ENCODE measurements at places on chromosomes 12 and 14.

- DNase-seq = no peak
These were observed 68.9 kb upstream of the USP44 start for GRCh38 chr12:95620171-95620570.

DNA sequence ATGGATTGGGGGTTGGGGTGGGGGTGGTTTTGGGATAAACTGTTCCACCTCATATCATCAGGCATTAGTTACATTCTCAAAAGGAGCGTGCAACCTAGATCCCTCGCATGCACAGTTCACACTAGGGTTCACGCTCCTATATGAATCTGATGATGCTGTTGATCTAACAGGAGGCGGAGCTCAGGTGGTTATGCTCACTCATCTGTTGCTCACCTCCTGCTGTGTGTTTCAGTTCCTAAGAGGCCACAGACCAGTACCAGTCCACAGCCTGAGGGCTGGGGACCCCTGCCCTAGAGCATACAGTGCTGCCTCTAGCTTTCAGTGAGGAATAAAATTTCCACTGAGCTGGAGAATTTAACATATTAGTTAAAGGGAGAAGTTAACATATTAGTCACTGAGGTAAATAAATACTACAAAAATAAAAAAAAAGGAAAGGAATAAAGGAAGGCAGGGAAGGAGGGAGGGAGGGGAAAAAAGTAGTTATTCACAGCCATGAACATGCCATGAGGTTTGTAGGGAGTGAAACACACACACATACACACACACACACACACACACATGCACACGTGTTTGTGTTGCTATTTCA, 612.7 kb upstream of the TBX3 start:
- DNase-seq = no peak

GRCh38 chr14:65239143-65239937, 137.0 kb upstream of the MAX start:
- no peak for DNase-seq

DNA sequence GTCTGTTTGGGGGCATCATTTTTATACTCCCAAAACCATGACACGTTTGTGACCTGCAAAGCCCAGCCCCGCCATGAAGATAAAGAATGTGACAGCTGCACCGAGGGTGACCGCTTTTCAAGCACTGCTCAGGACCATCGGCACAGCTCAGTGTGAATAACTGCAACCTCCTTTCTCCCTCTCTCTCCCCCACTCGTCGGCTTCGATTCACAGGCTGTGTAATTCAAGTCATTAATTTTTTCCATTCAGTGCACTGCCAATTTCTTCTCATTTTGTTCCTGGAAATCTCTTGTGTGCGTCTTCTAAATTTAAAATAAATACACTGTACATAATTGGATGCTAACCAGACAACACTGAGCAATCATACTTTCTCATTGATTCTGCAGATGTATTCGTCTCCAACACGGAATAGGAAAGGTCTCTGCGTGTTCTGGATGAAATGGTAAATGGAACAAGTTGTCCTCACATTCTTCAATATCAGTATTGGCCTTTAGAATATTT, 260.8 kb downstream of the TTC8 start:
- DNase-seq = no peak

DNA sequence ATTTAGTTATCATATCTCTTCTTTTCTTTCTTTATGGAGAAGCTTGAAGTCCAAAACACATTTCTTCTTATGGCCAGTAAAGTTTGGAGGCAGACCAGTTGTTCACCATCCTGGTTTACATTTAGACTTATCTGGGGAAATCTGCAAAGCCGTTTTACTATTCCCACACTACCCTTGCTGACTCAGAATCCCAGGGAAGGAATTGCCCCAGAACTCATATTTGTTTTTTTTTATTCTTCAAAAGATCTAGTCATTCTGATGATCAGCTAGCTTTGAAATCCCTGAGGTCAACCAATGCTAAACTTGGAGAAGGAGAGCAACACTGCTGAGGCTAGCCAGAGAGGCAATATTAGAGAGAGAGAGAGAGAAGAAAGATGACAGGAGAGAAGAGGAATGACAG, 12.3 kb upstream of the LMO3 start:
- DNase-seq = no peak

GRCh38 chr12:56838621-56839488, 75.7 kb downstream of the HSD17B6 start:
- DNase-seq = no peak

DNA sequence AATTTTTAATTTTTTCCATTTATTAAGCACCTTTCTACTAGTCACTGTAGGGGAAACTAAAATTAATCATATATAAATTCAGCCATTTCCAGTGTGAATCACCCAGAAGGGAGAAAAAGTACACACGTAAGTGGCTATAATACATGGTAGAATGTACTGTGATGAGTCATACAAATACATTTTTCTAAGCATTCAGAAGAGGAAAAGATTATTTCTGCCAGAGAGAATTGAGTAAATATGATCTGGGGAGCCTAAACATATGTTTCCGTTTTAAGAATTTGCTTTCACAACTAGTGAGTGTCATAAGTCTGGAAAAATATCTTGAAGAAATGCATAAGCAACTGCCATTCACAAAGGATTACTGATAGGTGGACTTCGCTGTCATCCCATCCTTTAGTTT, 102.8 kb downstream of the TGFB3 start:
- no peak for DNase-seq

- DNase-seq = no peak
These were observed 6.2 kb downstream of the PSMA6 start for GRCh38 chr14:35298351-35298750.

- DNase-seq = no peak
These were observed 1.7 kb downstream of the CDK17 start for GRCh38 chr12:96398424-96399119.

GRCh38 chr14:103139132-103140025, 16.1 kb downstream of the TNFAIP2 start:
- no peak for DNase-seq

DNA sequence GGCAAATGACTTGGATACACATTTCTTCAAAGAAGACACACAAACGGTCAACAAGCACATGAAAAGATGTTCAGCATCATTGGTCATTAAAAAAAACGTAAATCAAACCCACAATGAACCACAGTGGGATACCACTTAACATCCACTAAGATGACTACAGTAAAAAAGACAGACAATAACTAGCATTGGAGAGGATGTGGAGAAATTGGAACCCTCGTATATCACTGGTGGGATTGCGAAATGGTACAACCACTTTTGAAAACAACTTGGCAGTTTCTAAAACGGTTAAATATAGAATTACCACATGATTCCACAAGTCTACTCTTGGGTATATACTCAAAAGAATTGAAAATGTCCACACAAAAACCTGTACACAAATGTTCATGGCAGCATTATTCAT, 25.2 kb upstream of the PPFIBP1 start:
- DNase-seq = no peak

DNA sequence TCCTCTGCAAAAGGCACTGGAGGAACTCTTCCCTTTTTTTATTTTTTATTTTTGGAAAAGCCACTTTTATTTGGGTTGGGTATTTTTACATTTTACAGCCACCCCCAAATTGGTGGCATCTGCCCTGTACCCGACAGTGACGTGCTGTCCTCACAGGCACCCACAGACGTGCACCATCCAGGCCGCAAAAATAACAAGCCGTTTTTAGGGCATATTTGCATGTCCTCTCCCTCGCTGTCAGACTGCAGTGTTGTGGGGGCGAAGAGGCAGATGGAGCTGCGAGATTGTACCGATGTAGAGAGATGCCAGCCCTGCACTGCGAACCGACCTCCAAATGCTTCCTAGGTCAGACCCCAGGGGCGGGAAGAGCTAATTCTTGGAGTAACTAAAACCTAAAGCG, 12.2 kb downstream of the JDP2 start:
- DNase-seq = no peak

- no peak for DNase-seq
These were observed 12.4 kb downstream of the MED21 start for GRCh38 chr12:27034607-27035293.

GRCh38 chr12:7441216-7441615, 2.7 kb downstream of the CD163L1 start:
- no peak for DNase-seq

GRCh38 chr14:101037021-101037817, 133.7 kb upstream of the RTL1 start:
- DNase-seq = no peak

- no peak for DNase-seq
These were observed 180.2 kb downstream of the CACNA1C start for GRCh38 chr12:2233034-2233433.

DNA sequence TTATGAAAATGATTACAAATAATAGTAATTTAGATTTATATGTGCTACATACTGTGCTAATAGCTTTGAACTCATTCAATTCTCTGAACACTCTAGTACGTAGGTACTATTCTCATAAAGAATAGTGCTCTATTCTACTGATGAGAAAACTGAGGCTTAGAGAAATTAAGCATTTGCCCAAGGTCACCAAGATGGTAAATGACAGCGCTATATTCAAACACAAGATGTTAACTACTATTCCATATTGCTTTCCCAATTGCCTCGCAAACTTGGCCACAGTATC, 182.9 kb upstream of the GZMB start:
- no peak for DNase-seq

DNA sequence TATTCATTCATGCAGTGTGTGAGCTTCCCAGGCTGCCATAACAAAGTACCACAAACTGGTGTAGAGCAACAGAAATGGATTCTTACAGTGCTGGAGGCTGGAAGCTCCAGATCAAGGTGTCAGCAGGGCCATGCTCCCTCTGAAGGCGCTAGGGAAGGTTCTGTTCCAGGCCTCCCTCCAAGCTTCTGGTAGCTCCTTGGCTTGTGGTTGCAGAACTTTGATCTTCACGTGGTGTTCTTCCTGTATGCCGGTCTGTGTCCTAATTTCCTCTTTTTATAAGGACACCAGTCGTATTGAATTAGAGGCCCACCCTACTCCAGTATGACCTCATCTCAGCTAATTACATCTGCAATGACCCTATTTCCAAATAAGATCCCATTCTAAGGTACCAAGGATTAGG, 3.1 kb downstream of the OTUB2 start:
- DNase-seq = no peak

- DNase-seq = no peak
These were observed 2.6 kb downstream of the GDF11 start for GRCh38 chr12:55745361-55746173.

DNA sequence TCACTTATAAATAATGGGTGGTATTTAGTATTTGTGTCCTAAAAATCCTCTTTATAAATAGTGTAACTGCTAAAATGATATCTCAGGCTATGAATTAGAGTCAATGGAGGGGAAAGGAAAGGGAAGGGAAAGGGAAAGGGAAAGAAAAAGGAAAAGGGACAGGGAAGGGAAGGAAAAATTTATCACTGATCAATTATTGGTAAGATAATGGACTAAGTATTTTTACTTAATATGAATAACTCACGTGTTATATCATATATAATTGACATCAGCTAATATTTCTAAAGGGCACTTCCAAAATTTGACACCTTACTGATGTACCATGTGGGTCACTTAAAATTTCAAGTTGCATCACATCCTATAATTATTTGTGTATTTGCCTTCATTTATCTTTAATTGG, 193.1 kb downstream of the LRFN5 start:
- DNase-seq = no peak

- no peak for DNase-seq
These were observed 119.5 kb downstream of the LRRK2 start for GRCh38 chr12:40344312-40344711.

DNA sequence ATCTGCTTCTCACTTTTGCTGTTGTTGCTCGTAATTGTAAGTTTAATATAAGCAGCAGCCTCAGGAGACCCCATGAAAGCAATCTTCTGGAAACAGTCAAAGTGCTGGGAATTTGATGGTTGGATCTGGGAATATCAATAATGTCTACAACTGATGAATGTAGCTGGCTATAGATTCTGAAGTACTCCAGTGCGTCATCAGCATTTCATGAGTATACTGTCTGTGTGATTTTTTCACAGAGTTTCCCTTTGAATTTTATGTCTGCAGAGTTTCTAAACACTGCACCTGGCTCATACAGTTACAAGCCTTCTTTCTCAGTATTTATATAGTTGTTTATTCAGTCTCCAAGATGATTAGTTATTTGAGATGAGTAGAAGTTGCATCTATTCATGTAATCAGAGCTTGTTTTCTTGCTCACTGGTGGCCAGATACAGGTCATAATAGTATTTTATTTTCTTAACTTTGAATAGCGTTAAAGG, 222.3 kb downstream of the RAD51B start:
- no peak for DNase-seq

GRCh38 chr14:94946244-94946643, 176.3 kb upstream of the GSC start:
- no peak for DNase-seq

DNA sequence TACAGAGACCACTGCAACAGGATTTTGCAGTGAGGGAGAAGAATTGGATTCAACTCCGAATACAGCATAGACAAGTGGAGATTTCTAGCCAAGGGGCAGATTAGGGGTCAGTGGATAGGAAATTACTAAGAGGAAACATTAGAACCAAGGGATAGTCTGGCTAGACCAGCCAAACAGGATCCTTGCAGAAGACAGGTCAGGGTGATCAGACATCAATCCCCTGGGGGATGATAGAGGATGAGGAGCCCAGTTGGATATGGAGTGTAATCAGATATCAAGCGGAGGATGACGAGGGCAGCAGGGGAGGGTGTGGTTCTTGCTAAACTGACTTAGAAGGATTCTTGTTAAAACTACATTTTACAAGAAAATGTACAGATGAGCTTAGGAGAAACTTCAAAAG, 424.4 kb downstream of the DAD1 start:
- DNase-seq = no peak

- DNase-seq = no peak
These were observed 7.8 kb upstream of the PLXNC1 start for GRCh38 chr12:94140556-94140955.

DNA sequence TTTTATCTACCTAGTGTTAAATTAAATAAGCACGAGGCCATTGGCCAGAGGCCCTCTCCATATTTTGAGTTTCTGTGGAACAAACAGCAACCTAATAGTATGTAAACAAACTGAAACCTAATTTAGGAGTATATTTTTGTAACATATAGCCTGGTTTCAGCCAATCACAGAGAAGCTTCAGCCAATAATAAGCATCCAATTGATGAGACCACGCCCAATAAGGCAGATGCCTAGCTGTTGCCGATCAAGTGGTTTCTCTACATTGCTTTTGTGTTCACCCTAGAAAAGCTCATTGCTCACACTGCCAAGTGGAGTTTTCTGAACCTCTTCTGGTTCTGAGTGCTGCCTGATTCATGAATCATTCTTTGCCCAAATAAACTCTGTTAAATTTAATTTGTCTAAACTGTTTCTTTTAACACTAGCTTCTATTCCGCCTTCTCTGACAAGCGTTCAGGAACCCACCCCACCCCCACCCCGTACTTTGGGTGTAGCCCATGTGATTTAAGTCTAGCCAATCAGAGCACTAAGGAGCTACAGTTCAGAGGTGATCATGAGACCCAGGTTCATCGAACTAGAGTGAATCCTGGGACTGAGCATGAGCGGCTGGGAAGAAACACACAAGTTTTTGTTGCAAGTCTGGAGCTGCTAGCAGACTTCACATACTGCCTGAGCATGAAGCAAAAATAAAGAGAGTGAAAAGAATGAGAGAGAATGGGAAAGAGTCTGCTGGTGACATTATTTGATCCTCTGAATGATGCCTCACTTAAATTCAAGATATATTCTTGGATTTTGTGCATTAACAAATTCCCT, 21.5 kb upstream of the LTA4H start:
- DNase-seq = no peak

- no peak for DNase-seq
These were observed 15.0 kb downstream of the AQP6 start for GRCh38 chr12:49987625-49988303.
